ENCODE measurements at places on chromosomes 7 and 10.

DNA sequence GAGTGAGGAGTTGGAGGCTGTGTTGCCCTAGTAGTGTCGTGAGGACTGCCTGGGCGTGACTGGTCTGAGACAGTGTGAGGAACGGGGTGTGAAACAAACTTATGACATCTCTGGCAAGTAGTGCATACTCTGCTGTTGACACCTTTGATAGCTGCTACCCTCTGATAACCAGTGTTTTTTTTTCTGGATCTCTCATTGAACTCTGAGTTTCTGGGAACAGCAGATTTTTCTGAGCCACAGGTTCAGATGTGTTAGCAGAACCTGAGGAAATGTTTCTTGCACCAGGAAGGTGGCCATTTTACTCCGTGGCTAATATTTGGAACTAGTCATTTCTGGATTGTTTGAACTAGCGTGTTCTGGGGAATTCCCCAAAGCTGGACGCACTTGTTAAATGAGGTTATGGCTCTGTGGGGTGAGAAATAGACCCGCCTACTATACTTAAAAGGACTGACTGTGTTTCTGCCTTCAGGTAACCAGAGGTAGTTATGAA, 52.9 kb downstream of the AUTS2 start:
- DNase-seq = no peak

DNA sequence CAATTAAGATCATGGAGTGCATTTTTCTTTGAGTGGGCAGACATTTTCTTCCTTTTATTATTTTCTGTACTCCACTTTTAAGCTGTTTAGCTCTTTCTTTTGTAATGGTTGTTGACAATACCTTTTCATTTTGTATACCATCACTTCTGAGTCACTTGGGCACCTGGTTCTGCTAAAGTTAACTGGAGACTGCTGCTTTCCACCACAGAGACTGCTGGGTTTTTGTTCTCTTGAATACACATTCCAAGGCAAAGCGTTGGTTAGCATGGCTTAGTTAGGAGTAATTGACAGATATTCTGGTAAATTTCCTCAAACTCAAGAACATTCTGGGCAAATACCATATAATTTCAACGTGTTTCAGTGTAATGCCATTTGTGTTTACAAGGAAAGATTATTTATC, 541.9 kb upstream of the CELF2 start:
- DNase-seq = no peak

GRCh38 chr7:1176891-1177373, 16.9 kb upstream of the ZFAND2A start:
- DNase-seq = peak; percentile 69

DNA sequence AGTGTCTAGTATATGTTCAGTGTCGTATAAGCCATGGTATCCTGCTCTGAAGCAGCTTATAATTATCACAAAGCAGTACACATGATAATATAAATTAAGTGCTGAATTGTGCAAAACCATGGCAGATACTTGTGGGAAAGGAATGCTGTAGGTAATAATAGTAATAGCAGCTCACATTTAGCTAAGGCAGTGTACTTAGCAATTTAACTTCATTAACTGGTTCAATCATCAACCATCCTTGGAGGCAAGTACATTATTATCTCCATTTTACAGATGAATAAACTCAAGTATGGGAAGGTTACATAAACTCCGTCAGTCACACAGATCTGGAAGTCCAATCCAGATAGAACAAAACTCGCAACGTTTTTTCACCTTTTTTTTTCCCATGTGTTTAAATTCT, 21.6 kb upstream of the RNF148 start:
- no peak for DNase-seq

- no peak for DNase-seq
Measured at GRCh38 chr7:15603124-15603523, 41.3 kb upstream of the AGMO start.

DNA sequence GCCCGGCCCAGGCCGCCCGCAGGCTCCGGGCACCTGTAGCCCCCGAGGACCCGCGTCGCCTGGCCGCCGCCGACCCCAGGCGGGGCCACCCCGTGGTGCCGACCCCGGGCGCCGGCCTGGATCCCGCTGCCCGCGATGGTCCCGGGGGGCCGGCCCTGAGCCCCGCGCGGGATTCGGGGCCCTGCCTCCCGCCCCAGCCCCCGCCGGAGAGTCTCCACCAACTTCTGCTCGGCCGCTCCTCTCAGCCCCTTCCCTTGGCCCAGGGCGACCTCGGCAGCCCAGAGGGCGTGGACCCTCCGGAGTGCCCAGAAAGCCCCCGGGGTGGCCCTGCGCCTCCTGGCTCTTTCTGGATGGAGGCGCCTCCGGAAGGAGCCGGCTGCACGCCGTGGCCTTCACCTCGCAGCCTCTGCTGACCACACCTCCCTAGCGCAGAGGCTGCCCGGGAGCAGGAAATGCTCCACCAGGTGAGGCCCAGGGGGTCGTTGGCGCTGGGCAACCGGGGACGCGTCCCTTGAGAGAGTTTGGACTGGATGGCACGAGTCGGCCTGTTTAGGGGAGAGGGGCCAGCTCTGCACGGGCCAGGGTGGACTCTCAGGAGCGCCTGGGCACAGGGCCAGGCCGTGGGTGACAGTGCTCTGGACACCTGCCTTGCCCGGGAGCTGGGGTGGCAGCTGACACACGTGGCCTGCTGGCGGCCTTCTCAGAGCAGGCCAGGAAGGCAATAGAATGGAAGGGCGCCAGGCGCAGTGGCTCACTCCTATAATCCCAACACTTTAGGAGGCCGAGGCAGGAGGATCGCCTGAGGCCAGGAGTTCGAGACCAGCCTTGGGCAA, 529 bp downstream of the ZNF853 start:
- no peak for DNase-seq

DNA sequence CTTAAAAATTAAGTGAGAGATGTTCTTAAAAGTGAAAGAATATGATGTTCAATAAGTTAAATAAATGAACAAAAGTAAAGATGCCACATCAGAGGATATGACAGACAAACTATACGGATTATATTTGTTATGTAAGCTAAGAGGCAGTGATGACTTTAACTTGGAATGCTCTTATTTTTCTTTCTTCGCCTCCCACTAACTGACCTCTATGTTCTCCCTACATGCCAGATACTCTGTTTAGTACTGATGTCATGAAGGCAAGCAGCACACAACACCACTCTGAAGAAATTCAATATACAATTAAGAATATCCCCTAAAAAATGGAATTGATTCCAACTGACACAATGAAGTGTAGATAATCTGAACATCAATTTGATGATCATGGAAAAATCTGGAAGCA, 223.4 kb downstream of the DOCK4 start:
- no peak for DNase-seq

DNA sequence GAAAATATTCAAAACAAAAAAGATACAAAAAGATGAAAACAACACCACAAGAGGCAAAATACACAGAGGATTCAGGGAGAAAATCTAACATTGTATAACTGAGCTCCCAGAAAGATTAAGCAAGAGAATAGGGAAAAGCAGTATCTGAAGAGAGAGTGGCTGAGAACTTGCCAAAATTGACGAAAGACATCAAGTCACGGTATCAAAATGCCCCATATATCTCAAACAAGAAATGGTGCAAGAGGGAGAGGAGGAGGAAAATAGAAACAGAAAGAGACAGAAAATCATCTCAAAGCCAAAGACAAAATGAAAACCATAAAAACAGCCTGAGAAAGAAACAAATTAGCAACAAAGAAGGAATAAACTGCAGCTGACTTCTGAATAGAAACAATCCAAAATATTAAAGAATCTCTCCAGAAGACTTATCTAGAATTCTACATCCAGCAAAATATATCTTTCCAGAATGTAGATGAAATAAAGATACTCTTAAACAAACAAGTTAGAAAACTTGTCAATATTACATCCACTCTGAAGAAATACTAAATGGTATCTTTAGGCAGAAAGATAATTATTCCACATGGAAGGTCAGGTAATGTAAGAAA, 5.5 kb downstream of the USP6NL start:
- DNase-seq = no peak
